ENCODE measurements at places on chromosomes 6 and 20.

DNA sequence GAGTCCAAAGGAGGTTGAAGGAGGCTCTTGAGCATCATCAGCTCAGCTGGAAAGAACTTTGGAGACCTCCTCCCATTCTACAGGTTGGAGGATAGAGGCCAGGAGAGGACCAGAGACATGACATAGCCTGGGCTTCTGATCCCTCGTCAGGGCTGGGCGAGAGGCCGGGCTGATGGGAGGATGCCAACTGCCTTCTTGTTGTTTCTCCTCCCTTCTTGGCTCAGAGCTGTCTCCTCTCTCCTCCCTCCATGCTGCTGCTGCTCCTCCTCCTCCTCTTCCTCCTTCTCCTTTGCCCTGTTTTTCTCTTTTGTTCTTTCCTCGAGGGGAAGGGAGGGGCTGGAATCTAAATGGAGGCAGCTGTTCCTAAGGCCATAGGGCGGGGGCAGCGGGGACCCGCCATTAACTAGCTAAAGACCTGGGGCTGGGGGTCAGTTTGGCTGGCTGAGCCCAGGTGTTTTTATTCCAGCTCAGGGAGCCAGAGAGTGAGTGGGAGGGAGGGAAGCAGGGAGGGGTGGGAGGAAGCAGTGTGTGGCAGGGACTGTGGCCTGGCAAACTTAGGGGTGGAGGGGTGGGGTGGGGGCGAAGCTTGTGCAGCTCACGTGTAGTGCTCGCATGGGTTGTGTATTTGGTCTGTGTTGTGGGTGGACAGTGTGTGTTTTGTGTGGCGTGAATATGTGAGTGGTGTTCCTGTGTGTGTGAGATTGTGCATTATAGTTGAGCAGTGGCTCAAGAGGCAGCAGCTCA is 84.8 kb downstream of the CD40 start:
- DNase-seq, result no peak

GRCh38 chr20:1961374-1961773 is 32.5 kb downstream of the PDYN start:
- DNase-seq, result no peak

GRCh38 chr6:34284563-34285447 is 36.0 kb upstream of the SMIM29 start:
- DNase-seq, result peak; percentile 23

DNA sequence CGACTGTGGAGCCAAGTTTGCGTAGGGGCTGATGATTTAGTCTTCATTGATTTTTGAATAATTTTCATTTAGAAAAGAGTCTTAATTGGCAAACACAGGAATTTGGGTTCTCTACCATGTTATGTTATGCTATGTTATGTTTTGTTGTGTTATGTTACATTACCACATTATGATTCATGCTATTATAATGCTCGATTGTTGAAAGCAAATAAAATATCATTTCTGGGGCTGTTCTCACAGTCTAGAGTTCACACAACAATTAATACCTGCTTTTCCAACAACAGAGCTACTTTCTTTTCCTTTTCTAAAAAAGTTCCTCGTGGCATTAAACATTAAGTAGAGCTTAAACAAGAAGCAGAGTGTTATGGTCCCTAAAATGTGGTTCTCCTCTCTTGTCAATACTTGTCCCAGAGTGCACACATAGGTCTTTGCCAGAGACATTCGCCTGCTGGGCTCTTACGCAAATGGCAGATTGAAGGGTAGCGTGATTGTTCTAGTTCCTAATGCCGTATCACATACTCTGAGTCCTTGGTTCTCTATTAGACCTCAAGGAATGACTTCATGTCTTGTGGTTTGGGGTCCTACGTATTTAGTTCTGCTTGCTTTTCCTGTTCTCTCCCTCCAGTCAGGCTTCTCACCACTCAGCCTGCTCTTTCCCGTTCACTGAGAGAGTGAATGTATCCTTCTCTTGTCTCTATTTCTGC is 370.3 kb downstream of the CD109 start:
- DNase-seq, result no peak

GRCh38 chr6:131792091-131792496 is 15.7 kb upstream of the ENPP1 start:
- DNase-seq, result peak; percentile 39

- DNase-seq, result no peak
Measured at GRCh38 chr6:53766930-53767329, 27.9 kb upstream of the LRRC1 start.

- no peak for DNase-seq
Measured at GRCh38 chr20:24619212-24619611, 149.8 kb downstream of the SYNDIG1 start.

DNA sequence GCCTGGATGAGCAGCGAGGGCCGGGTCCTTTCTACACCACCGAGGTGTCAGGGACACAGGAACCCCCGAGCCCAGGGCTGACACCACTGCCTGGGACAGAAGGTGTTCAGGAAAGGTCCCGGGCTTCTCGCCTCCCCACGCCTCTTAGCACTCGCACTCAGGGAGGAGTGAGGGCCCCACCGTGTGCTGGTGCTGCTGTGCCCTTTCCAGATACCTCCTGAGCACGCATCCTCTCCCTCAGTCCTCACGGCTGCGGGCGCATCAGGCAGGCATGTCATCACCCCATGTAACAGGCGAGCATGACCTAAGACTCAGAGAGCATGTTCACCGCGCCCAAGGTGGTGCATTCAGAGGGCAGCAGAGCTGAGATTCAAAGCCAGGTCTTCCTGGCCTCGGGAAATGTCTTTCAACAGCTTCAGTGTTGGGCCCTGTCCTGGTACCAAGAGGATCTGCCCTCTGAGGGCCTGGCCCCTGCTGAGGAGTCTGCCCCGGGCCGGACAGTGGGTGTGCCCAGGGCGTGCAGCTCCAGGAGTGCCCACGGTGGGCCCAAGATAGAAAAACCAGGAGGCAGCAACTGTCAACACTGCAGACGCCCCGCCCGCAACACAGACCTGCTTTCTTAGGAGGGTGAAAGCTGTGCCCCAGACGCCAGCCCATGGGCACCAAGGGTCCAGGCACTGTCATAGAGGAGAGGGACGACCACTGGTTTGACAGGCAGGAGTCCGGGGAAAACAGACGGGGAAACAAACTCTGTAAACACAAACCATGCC is 29.2 kb downstream of the TGM2 start:
- no peak for DNase-seq
